Thymus (tissue), 14 donors: ENCODE measurements at places on chromosomes 3 and 15. TPM values are rescaled to one million over a fixed set of nuclear protein-coding genes. Genes with fewer than 3 reads are reported as not detected.

Gene SCN11A
- total RNA-seq: 0.38 TPM

Gene CYP1A1
- total RNA-seq: 0.09 TPM

Gene GOLGA6L22
- not detected for total RNA-seq

Gene CLDN18
- total RNA-seq: 0.28 TPM

Gene P2RY13
- total RNA-seq: 4.8 TPM

Gene RAB5A
- 30.6 TPM for total RNA-seq

Gene CNBP
- 307 TPM for total RNA-seq

Gene ZNF80
- 0.09 TPM for total RNA-seq

Gene CHRFAM7A
- 0.38 TPM for total RNA-seq

Gene SERF2
- 862 TPM for total RNA-seq

DNA sequence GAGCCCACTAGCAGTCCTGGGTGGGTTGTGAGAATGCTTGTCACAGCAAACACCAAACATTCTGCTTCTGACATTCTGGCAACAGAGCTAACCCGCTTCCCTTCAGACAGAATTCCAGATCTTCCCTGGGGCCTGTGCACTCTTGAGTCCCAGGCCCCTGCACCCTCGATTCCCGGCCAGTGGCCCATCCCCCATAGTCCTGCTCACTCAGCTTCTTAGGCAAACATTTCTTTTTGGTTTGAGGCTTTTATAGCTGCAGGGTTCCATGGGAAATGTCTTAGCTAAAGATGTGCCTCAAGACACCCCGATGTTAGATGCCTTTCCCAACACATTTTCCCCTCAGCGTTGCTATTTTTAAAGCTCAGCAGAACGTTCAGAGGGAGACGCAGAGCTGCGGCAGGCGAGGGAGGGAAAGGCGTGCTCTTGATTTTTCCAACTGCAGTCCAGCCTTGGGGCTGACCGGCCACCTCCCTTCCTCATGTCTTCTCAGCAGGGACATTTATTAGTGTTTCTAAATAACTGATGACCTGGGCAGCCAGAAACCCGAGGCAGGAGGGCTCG is 35.2 kb downstream of the ABTB1 start:
- H3K27ac ChIP-seq: no peak overlapping the region
- H3K4me3 ChIP-seq: no peak overlapping the region
- H3K36me3 ChIP-seq: no peaks in the 10 kb centered on the region
- H3K27me3 ChIP-seq: no peaks in the 10 kb centered on the region
- DNase-seq: no peak
- no peaks in the 10 kb centered on the region for H3K4me1 ChIP-seq

GRCh38 chr15:65612616-65612946 is 1.6 kb upstream of the INTS14 start:
- H3K27me3 ChIP-seq: no peaks in the 10 kb centered on the region
- DNase-seq: no peak
- no peak overlapping the region for H3K27ac ChIP-seq
- no peaks in the 10 kb centered on the region for H3K36me3 ChIP-seq
- H3K4me1 ChIP-seq: peaks cover 5% of the 10 kb centered on the region
- H3K4me3 ChIP-seq: no peak overlapping the region

- H3K36me3 ChIP-seq: no peaks in the 10 kb centered on the region
- DNase-seq: no peak
- peaks cover 3% of the 10 kb centered on the region for H3K4me1 ChIP-seq
- peaks cover 8% of the 10 kb centered on the region for H3K27me3 ChIP-seq
- H3K4me3 ChIP-seq: no peak overlapping the region
Observed at GRCh38 chr3:45048244-45048643, 22.1 kb downstream of the CLEC3B start.

DNA sequence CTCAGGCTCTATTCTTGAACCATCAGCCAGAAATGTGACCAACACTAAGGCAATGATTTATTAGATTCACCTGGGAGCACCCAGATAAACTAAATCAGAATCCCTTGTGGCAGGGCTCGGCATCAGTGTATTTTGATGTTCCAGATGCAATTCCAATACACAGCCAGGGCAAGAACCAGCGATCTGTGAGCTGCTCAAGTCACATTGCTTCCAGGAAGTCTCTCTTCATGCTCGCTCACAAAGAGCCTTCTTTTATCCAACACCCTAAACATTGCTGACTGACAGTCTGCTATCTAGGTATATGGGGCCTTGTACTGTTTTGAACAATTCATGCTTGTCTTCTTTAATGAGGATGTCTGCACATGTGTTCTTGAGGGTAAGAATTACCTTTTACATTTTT is 40.9 kb upstream of the GOLGA8J start:
- no peaks in the 10 kb centered on the region for H3K27me3 ChIP-seq
- no peaks in the 10 kb centered on the region for H3K36me3 ChIP-seq
- H3K27ac ChIP-seq: no peak overlapping the region
- DNase-seq: no peak
- H3K4me1 ChIP-seq: no peaks in the 10 kb centered on the region

DNA sequence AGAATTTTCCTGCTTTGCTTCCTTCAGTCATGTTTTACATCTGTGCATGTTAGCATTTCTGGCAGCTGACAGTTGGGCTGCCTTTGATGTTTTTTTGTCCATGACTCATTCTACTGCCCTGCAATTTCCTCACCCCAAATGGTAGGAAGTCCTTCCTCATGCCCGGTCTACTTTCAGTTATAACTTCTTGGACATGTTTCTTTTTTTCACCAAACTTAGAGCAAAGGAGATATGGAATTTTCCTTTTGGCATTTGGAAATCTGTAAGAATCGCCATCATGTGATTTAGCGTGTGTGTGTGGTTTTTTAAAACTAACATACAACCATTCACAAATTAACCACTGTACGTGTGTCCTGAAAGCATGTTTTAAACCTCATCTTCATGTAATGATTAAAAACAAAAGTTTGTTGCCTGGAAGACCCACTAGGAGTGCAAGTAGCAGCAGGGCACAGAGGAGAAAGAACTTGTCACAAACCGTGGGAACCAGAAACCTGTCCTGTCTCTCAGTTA is 430.7 kb upstream of the CFAP20DC start:
- H3K27ac ChIP-seq: no peak overlapping the region
- H3K36me3 ChIP-seq: no peaks in the 10 kb centered on the region
- peak; percentile 7 for DNase-seq
- H3K4me1 ChIP-seq: no peaks in the 10 kb centered on the region

GRCh38 chr15:90581771-90582352 is 52.1 kb downstream of the CRTC3 start:
- H3K27me3 ChIP-seq: no peaks in the 10 kb centered on the region
- H3K4me3 ChIP-seq: no peak overlapping the region
- no peaks in the 10 kb centered on the region for H3K36me3 ChIP-seq
- DNase-seq: no peak
- peaks cover 14% of the 10 kb centered on the region for H3K4me1 ChIP-seq

DNA sequence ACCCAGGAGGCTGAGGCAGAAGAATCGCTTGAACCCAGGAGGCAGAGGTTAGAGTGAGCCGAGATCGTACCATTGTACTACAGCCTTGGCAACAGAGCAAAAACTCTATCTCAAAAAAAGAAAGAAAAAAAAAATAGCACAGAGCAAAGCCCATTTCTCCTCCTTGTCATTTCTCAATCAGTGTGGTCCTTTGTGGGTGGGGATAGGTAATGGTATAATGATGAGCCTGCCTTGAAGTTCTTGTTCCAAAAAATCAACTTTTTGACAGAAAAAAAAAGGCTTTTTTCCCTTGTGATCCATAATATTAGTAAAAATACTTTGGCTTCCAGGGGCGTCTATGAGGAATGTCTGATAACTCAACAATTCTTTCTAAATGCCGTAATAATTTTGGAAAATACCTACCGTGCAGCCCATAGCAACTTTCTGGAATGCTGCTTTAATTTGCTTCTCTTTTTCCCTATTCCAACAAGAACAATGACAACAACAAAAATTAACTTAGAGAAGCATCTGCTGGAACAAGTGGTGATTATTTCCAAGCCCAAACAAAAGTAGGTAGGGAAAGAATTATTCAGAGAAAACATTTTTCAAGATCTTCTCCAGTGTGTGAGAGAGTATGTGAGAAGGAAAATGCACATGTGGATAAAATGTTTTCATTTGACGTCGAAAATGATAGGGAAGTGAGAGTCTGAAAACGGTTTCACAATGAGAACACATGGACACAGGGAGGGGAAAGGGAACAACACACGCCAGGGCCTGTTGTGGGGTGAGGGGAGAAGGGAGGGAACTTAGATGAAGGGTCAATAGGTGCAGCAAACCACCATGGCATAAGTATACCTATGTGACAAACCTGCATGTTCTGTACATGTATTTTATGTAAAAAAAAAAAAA is 337.8 kb downstream of the RBMS3 start:
- no peak overlapping the region for H3K27ac ChIP-seq
- no peaks in the 10 kb centered on the region for H3K4me1 ChIP-seq
- no peak for DNase-seq

DNA sequence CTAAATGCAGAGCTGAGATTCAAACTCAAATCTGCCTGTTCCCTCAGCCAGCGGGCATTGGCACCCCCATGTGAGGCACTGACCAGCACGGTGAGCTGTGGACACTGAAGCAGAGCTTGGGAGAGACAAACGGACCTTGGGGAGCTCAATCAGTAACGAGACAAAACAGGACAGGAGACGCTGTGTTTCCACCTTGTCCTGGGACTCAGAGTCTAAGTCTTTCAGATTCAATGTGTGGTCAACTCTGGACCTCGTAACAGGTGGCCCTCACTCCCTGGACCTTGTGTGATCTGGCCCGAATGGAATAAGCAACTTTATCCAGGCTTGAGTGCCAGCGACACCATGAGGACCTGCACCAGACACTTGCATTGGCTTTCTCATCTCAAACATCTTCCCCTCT is 232.5 kb downstream of the UACA start:
- H3K27ac ChIP-seq: no peak overlapping the region
- no peaks in the 10 kb centered on the region for H3K27me3 ChIP-seq
- H3K4me3 ChIP-seq: no peak overlapping the region
- DNase-seq: no peak

DNA sequence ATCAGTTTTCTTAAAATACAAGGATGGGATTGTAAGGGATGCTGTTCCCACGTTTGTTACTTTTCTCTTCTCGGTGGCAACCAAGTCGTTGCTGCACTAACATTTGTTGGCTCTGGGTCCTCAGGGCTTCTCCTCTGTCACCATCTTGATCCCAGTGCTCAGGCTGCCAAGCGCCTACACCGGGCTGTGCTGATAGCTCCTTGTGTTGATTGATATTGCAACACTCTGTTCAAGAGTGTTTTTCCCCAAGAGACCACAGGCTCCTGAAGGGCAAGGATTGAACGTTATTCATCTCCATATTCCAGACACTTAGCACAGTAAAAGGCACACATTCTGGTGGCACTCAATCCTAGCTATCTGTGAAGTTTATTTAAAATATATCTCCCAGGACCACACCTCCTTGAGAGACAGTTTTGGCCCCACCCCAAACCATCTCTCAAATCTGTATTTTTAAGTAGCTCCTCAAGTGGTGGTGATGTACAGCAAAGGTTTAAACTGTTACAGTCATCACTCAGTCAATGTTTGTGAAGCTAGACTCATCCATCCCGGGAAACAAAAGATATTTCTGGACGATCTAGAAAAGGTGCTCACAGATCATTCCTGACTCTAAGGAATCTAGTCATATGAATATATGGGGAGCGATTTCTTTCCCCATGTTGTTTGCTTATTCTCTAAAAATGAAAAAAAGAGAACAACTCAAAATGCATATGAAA is 38.5 kb upstream of the FOXP1 start:
- no peak overlapping the region for H3K27ac ChIP-seq
- no peak overlapping the region for H3K4me3 ChIP-seq
- H3K36me3 ChIP-seq: no peaks in the 10 kb centered on the region
- peaks cover 21% of the 10 kb centered on the region for H3K4me1 ChIP-seq

DNA sequence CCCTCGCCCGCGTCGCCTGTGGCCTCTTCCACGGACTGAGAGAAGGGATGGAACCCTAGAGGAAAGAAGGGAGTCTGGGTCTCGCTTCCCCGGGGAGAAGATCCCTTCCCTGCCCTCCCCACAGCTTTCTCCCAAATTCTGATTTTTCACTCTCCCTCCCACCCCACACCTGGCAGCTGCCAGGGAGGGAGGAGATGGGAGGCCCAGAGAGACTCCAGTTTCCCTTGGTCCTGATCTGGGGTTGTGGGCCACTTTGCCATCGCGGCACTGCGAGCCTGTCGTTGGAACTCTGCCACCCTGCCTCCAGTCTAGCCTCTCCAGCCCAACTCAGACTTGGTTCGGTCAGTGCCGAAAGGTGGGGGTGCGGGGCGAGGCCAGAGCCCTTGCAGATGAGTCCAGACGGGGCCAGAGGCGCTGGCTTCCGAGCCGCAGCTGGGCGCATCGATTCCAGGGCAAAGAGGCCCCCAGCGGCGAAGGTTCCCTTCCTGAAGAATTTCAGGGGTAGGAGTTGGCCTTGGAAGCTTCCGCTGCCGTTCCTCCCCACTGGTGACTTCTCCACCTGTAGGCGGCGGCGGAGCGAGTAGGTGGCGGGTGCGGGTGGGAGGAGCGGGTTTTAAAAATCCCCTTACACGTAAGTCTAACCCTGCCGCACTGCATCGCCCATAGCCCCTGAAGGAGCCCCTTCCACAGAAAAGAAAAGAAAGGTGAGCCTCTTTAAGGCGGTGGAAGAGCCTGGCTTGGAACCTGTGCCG is 5.2 kb downstream of the WNT5A start:
- no peaks in the 10 kb centered on the region for H3K36me3 ChIP-seq
- peaks cover 96% of the 10 kb centered on the region for H3K27me3 ChIP-seq
- peak overlapping the region; percentile 12 for H3K27ac ChIP-seq
- H3K4me3 ChIP-seq: peak overlapping the region; percentile 17
- no peak for DNase-seq
- no peaks in the 10 kb centered on the region for H3K4me1 ChIP-seq

GRCh38 chr3:7700539-7700938 is 801.1 kb upstream of the LMCD1 start:
- no peaks in the 10 kb centered on the region for H3K4me1 ChIP-seq
- DNase-seq: no peak
- no peak overlapping the region for H3K27ac ChIP-seq
- no peaks in the 10 kb centered on the region for H3K27me3 ChIP-seq
- H3K36me3 ChIP-seq: no peaks in the 10 kb centered on the region

DNA sequence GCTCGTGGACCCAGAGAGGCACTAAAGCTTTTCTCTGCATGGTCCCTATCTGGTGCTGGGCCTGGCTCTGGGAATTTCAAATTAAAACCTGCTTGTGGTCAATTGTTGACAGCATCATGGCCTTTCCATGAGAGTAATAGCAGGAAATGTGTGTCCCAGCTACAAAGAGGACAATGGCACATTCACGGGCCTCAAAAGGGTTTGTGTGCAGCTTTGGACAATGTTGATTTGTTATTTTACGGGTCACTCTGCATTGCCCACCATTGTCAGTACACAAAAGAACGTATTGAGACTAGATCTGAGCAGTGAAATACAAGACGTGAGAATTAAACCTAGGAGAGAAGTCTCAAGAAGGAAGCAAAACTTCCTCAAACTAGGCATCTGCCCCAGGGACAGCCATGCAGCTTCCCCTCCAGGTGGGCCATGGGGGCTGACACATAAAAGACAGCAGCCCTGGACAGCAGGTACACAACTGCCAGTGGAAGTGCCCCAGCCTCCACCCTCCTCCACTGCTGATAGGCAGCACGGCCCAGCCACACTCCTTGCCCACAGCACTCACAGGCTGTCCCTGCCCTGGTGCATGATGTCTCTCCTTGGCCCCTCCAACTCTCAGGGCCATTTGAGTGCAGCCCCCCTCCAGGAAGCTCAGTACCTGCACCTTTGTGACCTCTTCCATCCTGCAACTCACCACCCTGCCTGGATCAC is 15.9 kb upstream of the LTF start:
- H3K27me3 ChIP-seq: no peaks in the 10 kb centered on the region
- H3K36me3 ChIP-seq: no peaks in the 10 kb centered on the region
- no peak for DNase-seq
- H3K4me3 ChIP-seq: no peak overlapping the region
- H3K27ac ChIP-seq: no peak overlapping the region
